Uterus (tissue), 4 donors: ENCODE measurements at places on chromosomes 13 and 19. TPM values are rescaled to one million over a fixed set of nuclear protein-coding genes. Genes with fewer than 3 reads are reported as not detected.

Gene APLP1
- not detected for total RNA-seq

DNA sequence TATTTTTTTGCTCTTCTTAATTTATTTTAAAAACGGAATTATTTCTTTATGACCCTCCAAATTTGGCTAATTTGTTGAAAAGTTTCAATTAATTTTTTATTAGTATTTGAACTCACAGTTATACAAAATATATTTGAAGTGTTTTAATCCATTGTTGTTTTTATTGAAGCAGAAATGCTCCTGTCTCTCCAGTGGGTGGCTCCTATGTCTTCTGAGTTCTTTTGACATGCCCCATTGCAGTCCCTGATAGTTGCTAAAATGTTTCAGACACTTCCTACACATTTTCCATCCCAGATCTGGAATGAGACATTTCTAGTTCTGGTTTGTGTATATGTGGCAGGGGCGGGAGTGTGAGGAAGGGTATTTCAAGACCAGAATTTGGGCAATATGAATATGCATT, 579.4 kb upstream of the PRR20A start:
- DNase-seq: no peak

- DNase-seq: no peak
Observed at GRCh38 chr13:37914781-37915391, 45.3 kb upstream of the TRPC4 start.

- no peak for DNase-seq
Observed at GRCh38 chr13:94328381-94329041, 151.0 kb downstream of the DCT start.

Gene LYPD4
- total RNA-seq: not detected

DNA sequence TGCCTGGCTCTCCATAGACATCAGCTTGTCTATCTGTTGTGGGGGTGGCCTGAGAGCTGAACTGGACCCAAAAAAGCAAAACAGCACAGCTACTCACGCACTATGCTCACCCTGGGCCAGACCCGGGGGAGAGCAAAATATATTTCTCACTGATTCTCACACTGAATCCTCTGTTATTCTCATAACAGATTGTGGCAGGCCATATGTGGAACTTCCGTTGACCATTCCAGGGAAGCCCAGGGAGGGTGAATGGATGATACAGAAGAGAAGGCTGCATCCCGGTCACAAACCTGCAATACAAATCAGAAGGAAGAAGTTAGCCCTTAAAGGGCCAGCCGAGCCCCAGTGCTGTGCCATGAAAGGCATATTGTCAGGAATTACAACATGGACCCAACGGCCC, 362.5 kb downstream of the ZNF536 start:
- no peak for DNase-seq
